ENCODE measurements at places on chromosomes 2 and 18.

- H3K4me3 ChIP-seq: no peak overlapping the region
- no peaks in the 10 kb centered on the region for H3K36me3 ChIP-seq
- DNase-seq: no peak
- H3K27ac ChIP-seq: no peak overlapping the region
Observed at GRCh38 chr2:118016911-118017310, 3.0 kb upstream of the CCDC93 start.

DNA sequence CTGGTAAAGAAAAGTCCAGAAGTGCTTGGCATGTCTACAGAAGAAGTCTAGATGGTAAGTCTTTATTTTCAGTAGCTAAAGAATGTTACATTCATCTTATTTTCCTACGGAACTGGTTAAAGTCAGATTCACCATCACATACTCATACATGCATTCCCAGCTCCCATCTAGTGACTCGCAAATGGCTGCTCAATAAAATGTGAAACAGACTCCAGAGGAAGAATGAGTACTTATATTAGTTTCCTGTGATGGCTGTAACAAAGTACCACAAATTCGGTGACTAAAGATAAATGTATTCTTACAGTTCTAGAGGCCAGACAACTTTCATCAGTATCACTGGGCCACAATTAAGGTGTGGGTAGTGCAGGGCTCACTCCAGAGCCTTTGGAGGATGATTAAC is 797.2 kb downstream of the SATB2 start:
- DNase-seq: no peak
- no peaks in the 10 kb centered on the region for H3K27me3 ChIP-seq
- no peaks in the 10 kb centered on the region for H3K36me3 ChIP-seq

- H3K4me3 ChIP-seq: no peak overlapping the region
- peaks cover 7% of the 10 kb centered on the region for H3K4me1 ChIP-seq
- H3K27me3 ChIP-seq: peaks cover 79% of the 10 kb centered on the region
- H3K27ac ChIP-seq: no peak overlapping the region
Observed at GRCh38 chr2:174341293-174341994, 6.7 kb downstream of the SP9 start.

DNA sequence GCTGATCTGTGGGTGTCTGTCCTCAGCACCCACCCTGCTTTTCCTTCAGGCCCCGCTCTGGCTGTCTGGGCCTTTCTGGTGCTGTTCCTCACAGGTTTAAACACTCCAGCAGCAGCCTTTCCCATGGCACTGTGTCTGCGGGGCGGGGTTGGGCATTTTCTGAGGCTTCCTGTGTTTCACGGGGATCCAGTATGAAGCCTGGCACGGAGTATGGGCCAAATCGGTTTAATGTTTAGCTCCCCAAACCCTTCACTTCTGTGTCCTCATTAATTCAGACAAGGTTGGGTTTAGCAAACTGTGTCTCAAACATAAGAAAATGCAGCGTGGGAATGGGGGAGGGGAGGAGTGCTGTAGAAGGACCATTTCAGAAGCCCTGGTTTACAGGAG is 44.9 kb downstream of the HPCAL1 start:
- no peaks in the 10 kb centered on the region for H3K36me3 ChIP-seq
- DNase-seq: no peak
- no peaks in the 10 kb centered on the region for H3K4me1 ChIP-seq
- no peak overlapping the region for H3K27ac ChIP-seq

GRCh38 chr2:174312581-174313234 is 22.0 kb upstream of the SP9 start:
- H3K27me3 ChIP-seq: no peaks in the 10 kb centered on the region
- H3K4me3 ChIP-seq: no peak overlapping the region
- no peak for DNase-seq
- no peaks in the 10 kb centered on the region for H3K36me3 ChIP-seq
- H3K27ac ChIP-seq: no peak overlapping the region
- no peaks in the 10 kb centered on the region for H3K4me1 ChIP-seq

GRCh38 chr2:226077031-226077430 is 677.5 kb downstream of the NYAP2 start:
- H3K36me3 ChIP-seq: no peaks in the 10 kb centered on the region
- peaks cover 45% of the 10 kb centered on the region for H3K4me1 ChIP-seq
- no peak for DNase-seq
- H3K27ac ChIP-seq: peak overlapping the region; percentile 92
- no peaks in the 10 kb centered on the region for H3K27me3 ChIP-seq

DNA sequence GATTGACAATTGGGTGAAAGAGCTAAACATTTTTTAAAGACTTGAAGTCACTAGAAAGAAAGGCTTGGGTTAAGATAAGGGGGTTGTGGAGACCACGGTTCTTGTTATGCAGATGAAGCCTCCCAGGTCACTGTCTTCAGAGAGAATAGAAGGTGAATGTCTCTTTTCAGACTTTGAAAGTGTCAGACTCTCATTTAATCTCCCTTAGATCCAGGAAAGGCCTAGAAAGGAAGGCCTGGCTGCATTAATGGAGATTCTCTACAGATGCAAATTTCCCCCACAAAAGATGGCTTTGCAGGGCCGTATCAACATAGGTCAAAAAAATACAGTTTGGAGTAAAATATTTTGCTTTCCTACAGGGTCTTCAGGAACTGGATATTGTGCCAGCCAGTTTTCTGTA is 193.9 kb downstream of the RTP5 start:
- H3K4me3 ChIP-seq: no peak overlapping the region
- H3K27ac ChIP-seq: peak overlapping the region; percentile 10
- no peak for DNase-seq
- no peaks in the 10 kb centered on the region for H3K27me3 ChIP-seq

- no peak overlapping the region for H3K27ac ChIP-seq
- no peak overlapping the region for H3K4me3 ChIP-seq
- no peaks in the 10 kb centered on the region for H3K36me3 ChIP-seq
- no peaks in the 10 kb centered on the region for H3K4me1 ChIP-seq
- no peaks in the 10 kb centered on the region for H3K27me3 ChIP-seq
Observed at GRCh38 chr2:17482651-17483050, 35.6 kb downstream of the RAD51AP2 start.

GRCh38 chr18:27138079-27138478 is 47.0 kb downstream of the CHST9 start:
- peaks cover 15% of the 10 kb centered on the region for H3K4me1 ChIP-seq
- DNase-seq: no peak
- H3K4me3 ChIP-seq: no peak overlapping the region
- H3K27ac ChIP-seq: no peak overlapping the region
- H3K27me3 ChIP-seq: no peaks in the 10 kb centered on the region

- no peaks in the 10 kb centered on the region for H3K27me3 ChIP-seq
- H3K4me1 ChIP-seq: peaks cover 48% of the 10 kb centered on the region
- H3K27ac ChIP-seq: no peak overlapping the region
- H3K36me3 ChIP-seq: peaks cover 62% of the 10 kb centered on the region
- no peak overlapping the region for H3K4me3 ChIP-seq
Observed at GRCh38 chr2:191253476-191253875, 8.3 kb downstream of the MYO1B start.

GRCh38 chr2:8498994-8499393 is 182.9 kb upstream of the ID2 start:
- no peak overlapping the region for H3K4me3 ChIP-seq
- H3K27ac ChIP-seq: no peak overlapping the region
- H3K36me3 ChIP-seq: no peaks in the 10 kb centered on the region
- no peaks in the 10 kb centered on the region for H3K27me3 ChIP-seq
- DNase-seq: no peak
- H3K4me1 ChIP-seq: no peaks in the 10 kb centered on the region

- no peaks in the 10 kb centered on the region for H3K4me1 ChIP-seq
- H3K27ac ChIP-seq: no peak overlapping the region
- H3K36me3 ChIP-seq: no peaks in the 10 kb centered on the region
- no peaks in the 10 kb centered on the region for H3K27me3 ChIP-seq
- no peak overlapping the region for H3K4me3 ChIP-seq
- DNase-seq: no peak
Observed at GRCh38 chr2:98067160-98067559, 19.8 kb upstream of the VWA3B start.

DNA sequence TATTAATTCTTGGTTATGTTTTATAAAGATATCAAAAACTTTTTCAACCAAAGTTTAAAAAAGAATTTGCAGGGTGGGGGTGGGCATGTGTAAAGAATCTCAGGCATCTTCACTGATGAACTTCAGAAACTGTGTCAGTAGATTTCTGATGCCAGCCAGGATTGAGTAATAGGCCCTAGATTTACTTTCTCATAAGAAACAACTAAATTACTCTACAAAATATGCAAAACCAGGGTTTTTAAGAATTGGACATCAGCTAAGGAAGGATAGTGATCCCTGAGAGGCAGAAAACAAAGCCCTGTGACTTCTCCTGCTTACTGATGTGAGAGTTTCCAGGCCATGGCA is 11.9 kb upstream of the IL1R1 start:
- no peak overlapping the region for H3K27ac ChIP-seq
- no peak for DNase-seq
- no peaks in the 10 kb centered on the region for H3K36me3 ChIP-seq
- H3K4me1 ChIP-seq: peaks cover 19% of the 10 kb centered on the region
- no peaks in the 10 kb centered on the region for H3K27me3 ChIP-seq

DNA sequence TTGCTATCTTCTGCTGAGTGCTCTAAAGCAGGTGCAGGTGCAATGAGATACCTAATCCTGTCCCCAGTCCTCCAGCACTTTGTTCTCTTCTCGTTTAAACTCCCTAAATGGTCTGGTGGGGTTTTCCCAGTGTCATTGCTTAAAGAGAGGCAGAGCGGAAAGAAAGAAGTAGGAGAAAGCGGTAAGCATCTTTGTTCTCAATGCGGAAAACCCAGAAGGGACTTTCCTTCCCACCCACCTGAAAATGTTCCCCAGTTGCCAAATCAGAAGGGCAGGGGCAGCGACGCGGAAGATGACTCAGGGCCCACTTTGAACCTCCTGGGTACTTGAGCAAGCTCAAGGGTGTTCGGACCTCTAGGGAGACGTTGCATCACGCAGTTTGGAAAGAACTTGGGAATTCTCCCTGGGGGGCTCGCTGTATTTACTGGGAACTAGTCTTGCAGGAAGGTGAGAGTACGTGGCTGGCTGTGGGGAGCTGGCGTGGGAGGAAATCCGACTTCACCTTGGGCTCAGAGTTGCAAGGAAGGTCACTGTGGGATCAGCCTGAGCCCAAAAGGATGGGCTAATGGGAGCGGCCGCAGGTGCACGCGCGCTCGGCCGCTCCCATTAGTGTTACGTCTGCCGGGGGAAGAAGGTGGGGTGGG is 589 bp upstream of the SGPP2 start:
- H3K36me3 ChIP-seq: no peaks in the 10 kb centered on the region
- peaks cover 6% of the 10 kb centered on the region for H3K4me1 ChIP-seq
- no peak for DNase-seq
- H3K27ac ChIP-seq: no peak overlapping the region

- DNase-seq: no peak
- 0 out of 2 replicates have a peak, but pooled peaks cover 3% of the 10 kb centered on the region for H3K36me3 ChIP-seq
- H3K27me3 ChIP-seq: peaks cover 35% of the 10 kb centered on the region
- no peak overlapping the region for H3K4me3 ChIP-seq
- H3K4me1 ChIP-seq: no peaks in the 10 kb centered on the region
Observed at GRCh38 chr2:170716851-170717598, 1.9 kb downstream of the SP5 start.

GRCh38 chr2:215973954-215974699 is 39.2 kb downstream of the MREG start:
- H3K36me3 ChIP-seq: peaks cover 3% of the 10 kb centered on the region
- H3K4me1 ChIP-seq: peaks cover 10% of the 10 kb centered on the region
- DNase-seq: no peak

DNA sequence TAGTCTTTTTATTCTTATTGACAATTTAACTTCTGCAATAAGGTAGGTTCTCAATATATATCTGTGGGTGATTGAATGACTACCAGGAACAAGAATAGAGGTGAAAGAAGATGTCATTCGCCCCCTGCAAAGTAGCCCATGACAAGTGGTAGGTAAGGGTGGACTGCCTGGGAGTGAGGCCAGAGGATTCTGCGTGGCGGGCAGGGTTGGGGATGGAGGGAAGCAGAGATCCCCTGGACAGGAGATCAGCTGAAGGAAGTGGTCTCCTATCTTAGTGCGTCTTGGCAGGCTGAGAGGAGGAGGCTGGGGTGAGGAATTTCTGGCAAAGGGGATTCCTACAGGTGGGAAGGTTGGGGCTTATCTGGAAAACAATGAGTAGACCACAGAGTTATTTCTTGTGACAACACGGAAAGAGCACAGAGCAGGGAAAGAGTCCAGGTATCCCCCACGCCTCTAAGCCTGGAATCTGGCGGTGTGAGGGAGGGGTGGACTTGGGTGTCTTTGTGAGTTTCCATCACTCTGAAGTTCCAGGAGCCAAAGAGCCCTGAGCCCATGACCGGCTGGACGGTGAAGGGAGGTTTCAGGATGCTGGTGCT is 21.5 kb upstream of the MYCN start:
- H3K27ac ChIP-seq: no peak overlapping the region
- DNase-seq: no peak
- no peaks in the 10 kb centered on the region for H3K27me3 ChIP-seq
- no peaks in the 10 kb centered on the region for H3K36me3 ChIP-seq
- no peak overlapping the region for H3K4me3 ChIP-seq

DNA sequence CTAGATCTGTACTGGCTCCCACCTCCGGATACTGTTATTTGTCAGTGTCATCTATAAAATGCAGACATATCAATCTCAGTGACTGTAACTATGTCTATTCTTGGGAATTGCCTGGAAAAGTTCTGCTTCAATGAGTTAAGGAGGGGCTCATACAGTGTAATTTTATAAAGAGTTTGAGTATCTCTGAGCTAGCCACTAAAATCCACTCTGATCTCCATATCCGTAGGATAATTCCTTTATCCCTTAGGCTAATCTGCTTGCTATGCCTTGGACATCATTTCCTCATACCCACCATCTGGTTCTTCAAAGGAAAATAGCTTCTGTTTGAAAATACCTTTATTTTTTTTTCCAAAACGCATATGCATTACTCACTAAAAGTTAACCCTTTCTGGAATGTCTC is 863.2 kb downstream of the SUCLG1 start:
- H3K4me3 ChIP-seq: no peak overlapping the region
- no peaks in the 10 kb centered on the region for H3K4me1 ChIP-seq
- H3K36me3 ChIP-seq: no peaks in the 10 kb centered on the region
- H3K27me3 ChIP-seq: no peaks in the 10 kb centered on the region
- no peak overlapping the region for H3K27ac ChIP-seq

- H3K36me3 ChIP-seq: no peaks in the 10 kb centered on the region
- no peak for DNase-seq
- no peak overlapping the region for H3K27ac ChIP-seq
- H3K27me3 ChIP-seq: no peaks in the 10 kb centered on the region
Observed at GRCh38 chr2:44267796-44268648, 7.3 kb upstream of the SLC3A1 start.

DNA sequence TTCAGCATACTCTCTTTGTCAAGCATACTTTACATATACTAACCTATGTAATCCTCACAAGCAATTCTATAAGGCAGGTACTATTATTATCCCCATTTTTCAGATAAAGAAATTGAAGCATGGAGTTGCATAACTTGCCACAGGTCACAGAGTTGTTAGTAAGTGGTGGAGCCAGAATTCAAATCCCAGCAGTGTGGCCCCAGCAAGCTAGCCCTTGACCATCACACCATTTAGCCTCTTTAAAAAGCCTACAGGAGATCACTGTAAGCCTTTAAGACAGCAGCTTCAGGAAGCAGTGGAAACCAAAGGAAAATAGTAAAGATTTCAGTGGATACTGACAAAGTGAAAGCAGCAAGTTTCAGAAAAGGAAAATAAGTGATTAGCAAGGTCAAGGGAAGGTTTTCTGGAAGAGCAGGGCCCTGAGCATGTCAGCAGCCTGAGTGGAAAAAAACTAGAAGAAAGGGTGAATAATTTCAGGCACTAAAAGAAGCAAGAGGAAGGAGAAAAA is 11.7 kb downstream of the B4GALT6 start:
- no peaks in the 10 kb centered on the region for H3K27me3 ChIP-seq
- no peak overlapping the region for H3K4me3 ChIP-seq
- H3K27ac ChIP-seq: no peak overlapping the region
- no peaks in the 10 kb centered on the region for H3K4me1 ChIP-seq
- no peak for DNase-seq

Measured in RWPE2 (cell line).